ENCODE measurements at places on chromosomes 5 and 9.
A peak's percentile ranks its signal among the peaks of the same experiment; 100 is the strongest.

DNA sequence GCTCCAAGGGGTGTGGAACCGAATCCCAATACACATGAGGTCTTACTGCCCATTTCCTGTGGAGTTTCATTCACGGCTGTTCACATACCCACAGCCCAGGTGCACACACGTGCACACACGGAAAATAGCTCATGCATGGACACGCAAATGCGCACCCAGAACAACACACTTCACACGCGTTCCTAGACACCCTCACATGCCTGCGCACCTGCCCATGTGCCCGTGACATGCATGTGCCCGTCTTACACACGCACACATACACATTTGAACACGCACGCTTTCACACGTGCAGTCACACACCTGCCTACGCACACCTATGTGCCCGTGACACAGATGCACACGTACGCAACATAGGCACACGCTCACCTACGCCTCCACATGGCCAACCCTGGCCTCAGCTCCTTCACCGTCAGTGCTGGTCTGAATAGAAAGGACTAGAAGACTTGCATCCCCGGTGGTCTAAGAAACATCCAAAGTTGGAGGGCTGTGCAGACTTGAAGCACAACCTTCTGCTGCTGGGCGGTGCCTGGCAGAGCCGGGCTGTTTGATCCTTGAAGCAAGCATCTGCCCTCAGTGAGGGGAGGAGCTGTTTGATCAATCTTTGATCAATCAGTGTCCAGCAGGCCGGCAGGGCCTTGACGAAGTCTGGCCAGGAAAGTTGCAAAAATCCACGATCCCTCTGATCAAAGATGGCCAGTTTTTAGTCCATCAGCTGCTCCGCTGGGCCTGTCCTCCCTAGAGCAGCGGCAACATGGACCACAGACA, 164.7 kb downstream of the OLFM1 start:
- DNase-seq = no peak
- no peak overlapping the region for H3K27ac ChIP-seq
- peaks cover 9% of the 10 kb centered on the region for H3K27me3 ChIP-seq
- H3K4me1 ChIP-seq = no peaks in the 10 kb centered on the region
- no peaks in the 10 kb centered on the region for H3K36me3 ChIP-seq
- H3K4me3 ChIP-seq = no peak overlapping the region

DNA sequence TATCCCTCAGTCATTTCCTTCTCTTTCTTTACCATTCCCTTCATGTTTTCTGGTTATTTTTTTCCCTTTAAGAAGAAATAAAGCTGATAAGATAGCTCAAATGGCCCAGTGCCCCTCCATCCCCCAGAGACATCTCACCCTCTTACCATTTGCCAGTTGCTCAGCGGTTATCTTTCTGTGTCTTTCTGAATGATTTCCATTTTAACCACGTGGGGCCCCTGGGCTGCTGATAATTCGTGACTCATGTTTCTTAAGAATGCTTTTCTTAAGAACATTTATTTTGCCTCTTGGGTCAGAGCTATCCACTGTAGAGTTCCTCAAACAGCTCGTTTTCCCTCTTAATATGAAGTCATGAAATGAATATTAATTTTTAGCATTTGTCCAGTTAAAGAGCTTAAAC, 147.8 kb downstream of the MAST4 start:
- no peaks in the 10 kb centered on the region for H3K27me3 ChIP-seq
- no peak overlapping the region for H3K4me3 ChIP-seq
- peaks cover 41% of the 10 kb centered on the region for H3K4me1 ChIP-seq

DNA sequence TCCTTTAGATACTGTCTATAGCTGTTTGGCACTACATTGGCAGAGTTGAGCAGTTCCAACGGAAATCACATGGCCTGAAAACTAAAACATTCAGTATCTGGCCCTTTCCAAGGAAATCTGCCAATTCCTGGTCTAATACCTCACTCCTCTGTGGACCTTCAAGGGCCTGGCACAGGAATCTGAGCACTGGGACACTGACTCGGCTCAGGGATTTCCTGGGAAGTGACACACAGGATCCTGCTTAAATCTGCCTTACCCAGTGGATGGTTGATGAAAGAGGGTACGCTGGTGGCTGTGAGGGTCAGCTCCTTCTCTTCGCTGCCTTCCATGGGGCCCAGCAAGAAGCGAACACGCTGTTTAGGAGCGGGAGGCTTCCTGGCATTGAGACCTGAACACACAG, 904 bp downstream of the TRUB2 start:
- peaks cover 23% of the 10 kb centered on the region for H3K4me1 ChIP-seq
- H3K27me3 ChIP-seq = no peaks in the 10 kb centered on the region
- no peak for DNase-seq
- H3K4me3 ChIP-seq = peak overlapping the region; percentile 96
- H3K36me3 ChIP-seq = peaks cover 27% of the 10 kb centered on the region
- no peak overlapping the region for H3K27ac ChIP-seq

- peak overlapping the region; percentile 41 for H3K27ac ChIP-seq
- no peaks in the 10 kb centered on the region for H3K27me3 ChIP-seq
- DNase-seq = peak; percentile 61
- peaks cover 32% of the 10 kb centered on the region for H3K4me1 ChIP-seq
- H3K4me3 ChIP-seq = no peak overlapping the region
These were observed 159.6 kb upstream of the TBCA start for GRCh38 chr5:77935506-77936364.

- H3K36me3 ChIP-seq = no peaks in the 10 kb centered on the region
- H3K27ac ChIP-seq = no peak overlapping the region
These were observed 238.1 kb downstream of the FBXL7 start for GRCh38 chr5:15737871-15738664.

DNA sequence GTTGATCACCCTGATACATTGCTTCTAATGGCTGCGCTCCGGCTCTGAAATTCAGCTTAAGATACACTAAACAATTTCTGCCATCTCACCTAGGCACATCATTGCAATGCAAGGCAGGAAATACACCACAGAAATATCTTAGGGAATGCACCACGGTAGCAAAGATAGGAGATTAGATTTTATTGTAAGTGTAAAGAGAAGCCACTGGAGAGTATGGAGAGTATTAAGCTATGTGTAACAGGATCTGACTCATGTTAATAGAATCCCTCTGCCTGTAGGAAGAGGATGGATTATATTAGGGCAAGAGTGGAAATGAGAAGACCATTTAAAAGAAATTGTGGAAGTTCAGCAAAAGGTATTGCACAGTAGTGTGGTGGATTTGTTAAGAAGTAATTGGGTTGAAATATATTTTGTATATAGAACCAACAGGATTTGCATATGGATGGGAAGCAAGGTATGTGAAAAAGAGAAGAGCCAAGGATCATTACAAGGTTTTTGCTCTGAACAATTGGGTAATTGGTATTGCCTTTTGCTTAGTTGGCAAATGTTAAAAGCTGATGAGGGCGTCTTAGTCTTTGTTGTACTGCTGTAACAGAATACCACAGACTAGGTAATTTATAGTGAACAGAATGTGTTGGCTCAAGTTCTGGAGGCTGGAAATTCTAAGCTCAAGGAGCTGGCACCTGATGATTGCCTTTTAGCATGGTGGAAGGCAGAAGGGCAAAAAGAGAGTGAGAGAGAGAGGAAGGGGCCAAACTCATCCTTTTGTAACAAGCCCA, 636.1 kb downstream of the PSAT1 start:
- no peaks in the 10 kb centered on the region for H3K36me3 ChIP-seq
- H3K4me3 ChIP-seq = no peak overlapping the region
- DNase-seq = no peak
- no peaks in the 10 kb centered on the region for H3K4me1 ChIP-seq
- no peak overlapping the region for H3K27ac ChIP-seq

DNA sequence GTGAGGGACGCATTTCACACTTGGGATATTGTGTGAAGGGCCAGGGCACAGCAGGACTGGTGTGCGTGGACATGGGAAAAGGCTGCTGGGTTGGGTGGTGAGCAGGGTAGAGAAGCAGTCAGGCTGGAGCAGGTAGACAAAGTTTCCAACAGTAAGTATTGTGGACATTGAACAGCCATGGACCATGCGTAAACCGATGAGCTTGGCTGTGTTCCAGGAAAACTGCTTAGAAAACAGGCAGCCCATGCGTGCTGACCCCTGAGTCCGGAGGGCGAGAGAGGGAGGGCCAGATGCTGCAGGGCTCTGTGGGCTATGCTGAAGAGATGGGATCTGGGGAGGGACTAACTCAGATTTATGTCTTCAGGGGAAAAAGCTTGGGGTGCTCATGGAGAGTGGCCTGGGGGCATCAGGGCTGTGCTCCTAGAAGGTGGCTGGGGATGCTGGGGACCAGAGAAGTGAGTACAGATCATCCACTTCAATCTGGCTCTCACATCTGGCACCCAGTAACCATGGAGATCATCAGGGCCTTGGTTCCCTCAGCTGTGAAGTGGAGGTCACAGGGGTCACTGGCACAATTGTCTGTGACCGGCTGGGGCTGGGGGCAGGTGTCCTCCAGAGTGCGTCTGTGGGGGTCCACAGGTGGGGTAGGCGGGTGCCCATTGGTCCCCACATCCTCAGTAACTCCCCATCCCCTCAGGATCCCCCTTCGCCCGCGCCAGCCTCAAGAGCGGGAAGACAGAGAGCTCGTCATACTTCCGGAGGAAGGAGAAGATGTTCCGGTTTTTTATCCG, 93.3 kb downstream of the CACNA1B start:
- no peak for DNase-seq
- H3K4me1 ChIP-seq = no peaks in the 10 kb centered on the region
- H3K36me3 ChIP-seq = no peaks in the 10 kb centered on the region
- no peak overlapping the region for H3K27ac ChIP-seq

- H3K4me3 ChIP-seq = no peak overlapping the region
- H3K27ac ChIP-seq = no peak overlapping the region
- H3K36me3 ChIP-seq = no peaks in the 10 kb centered on the region
- H3K27me3 ChIP-seq = no peaks in the 10 kb centered on the region
- no peak for DNase-seq
- no peaks in the 10 kb centered on the region for H3K4me1 ChIP-seq
These were observed 457.5 kb downstream of the ENC1 start for GRCh38 chr5:74183041-74183440.

DNA sequence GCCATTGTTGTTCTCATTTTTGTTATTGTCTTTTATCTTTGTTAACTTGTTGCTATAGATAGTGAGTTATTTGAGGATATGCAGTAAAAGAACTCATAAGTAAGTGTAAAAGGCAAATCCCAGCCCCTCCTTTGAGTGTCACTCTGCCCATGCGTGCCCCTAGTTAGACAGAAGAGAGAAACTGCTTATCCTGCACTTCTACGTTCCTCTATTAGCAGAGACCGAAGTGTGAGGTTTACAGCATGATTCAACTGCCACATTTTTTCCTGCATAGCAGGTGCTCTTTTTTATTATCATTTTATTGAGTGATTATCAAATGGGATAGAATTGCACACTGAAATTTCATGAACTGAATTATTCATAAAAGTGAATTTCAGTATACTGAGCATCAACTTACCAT, 12.0 kb upstream of the DNAH5 start:
- no peaks in the 10 kb centered on the region for H3K27me3 ChIP-seq
- no peaks in the 10 kb centered on the region for H3K4me1 ChIP-seq
- H3K4me3 ChIP-seq = no peak overlapping the region
- H3K36me3 ChIP-seq = no peaks in the 10 kb centered on the region
- DNase-seq = no peak

- no peak for DNase-seq
- H3K27ac ChIP-seq = no peak overlapping the region
- no peaks in the 10 kb centered on the region for H3K4me1 ChIP-seq
- H3K36me3 ChIP-seq = no peaks in the 10 kb centered on the region
- no peaks in the 10 kb centered on the region for H3K27me3 ChIP-seq
These were observed 25.4 kb downstream of the HMHB1 start for GRCh38 chr5:143837306-143837848.

DNA sequence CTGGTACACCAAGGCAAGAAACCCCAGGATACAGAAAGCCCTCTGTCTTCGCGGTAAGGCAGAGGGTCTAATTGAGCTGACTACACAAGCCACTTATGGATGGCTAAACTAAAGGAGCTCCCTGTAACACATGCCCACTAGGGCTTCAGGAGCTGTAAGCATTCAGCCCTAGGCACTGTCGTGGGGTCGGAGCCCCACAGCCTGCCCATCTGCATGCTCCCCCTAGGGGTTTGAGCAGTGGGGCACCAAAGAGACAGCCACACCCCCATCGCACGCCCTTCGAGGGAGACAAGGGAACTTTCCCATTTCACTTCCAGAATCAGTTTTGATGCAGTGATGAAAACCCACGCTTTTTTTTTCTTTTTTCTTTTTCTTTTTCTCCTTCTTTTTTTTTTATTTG, 11.0 kb upstream of the MTMR12 start:
- H3K4me3 ChIP-seq = no peak overlapping the region
- H3K36me3 ChIP-seq = no peaks in the 10 kb centered on the region
- H3K4me1 ChIP-seq = no peaks in the 10 kb centered on the region
- no peak overlapping the region for H3K27ac ChIP-seq

DNA sequence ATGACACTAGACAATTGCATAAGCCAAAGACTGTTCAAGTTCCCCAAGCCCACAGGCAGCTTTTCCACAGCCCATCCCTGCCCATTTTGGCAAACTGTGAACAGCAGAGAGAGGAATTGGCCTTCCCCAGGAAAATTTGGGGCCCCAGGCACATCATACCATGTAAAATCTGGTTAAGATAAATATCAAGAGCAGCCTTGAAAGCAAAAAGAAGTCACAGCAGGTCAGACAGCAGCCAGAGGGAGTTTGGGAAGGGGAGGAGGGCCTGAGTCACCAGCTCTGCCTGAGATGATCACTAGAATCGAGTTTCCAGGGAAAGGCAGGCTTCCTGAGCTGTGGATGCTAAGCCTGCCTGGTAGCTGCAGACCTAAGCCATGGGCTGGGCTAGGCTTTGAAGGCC, 179.2 kb downstream of the RFK start:
- H3K27ac ChIP-seq = no peak overlapping the region
- no peak for DNase-seq
- H3K36me3 ChIP-seq = no peaks in the 10 kb centered on the region
- H3K27me3 ChIP-seq = peaks cover 30% of the 10 kb centered on the region
- peaks cover 17% of the 10 kb centered on the region for H3K4me1 ChIP-seq

DNA sequence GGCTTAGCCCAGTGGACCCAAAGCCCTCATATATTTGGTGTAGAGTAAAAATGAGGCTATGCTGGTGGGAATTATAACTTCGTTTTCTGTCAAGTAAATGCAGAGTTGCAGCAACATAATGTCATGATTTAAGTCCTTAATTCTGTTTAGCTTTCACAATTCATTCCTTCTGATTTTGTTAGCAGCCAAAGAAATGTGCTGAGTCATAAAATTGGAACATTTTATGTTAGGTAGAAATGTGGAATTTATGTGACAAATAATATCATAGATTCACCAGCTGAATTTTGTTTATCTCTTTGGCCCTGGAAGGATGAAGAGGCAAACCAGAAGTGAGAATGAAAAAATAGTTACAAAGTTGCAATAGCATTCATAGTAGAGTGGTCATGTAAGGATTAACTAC, 247.0 kb downstream of the TRPM3 start:
- H3K36me3 ChIP-seq = no peaks in the 10 kb centered on the region
- no peaks in the 10 kb centered on the region for H3K4me1 ChIP-seq
- DNase-seq = no peak
- no peak overlapping the region for H3K27ac ChIP-seq
- no peaks in the 10 kb centered on the region for H3K27me3 ChIP-seq
